ENCODE measurements at places on chromosomes 4 and X.

GRCh38 chrX:119477812-119478232 is 9.6 kb downstream of the SLC25A5 start:
- DNase-seq, result no peak

DNA sequence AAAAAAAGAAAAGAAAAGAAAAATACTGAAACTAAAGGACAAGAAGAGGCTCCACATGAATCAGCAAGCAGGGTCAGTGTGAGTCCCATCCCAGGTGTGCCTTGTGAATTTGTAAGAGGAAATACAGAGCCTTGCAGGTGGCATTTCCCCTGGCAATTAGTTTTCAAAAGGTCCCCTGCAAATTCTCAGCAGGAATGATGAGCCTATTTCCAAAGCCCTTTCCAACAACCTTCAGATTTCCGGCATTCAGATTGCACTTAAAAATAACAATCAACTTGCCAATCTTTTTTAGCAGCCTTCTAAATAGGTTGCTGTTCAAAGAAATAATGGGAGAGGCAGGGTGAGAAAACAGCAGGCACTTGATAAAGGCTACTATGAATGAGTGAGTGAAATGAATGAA is 66.4 kb upstream of the OR13H1 start:
- DNase-seq, result no peak

- no peak for DNase-seq
Measured at GRCh38 chr4:995311-996026, 2.3 kb upstream of the SLC26A1 start.

- no peak for DNase-seq
Measured at GRCh38 chr4:33802578-33802977, 2441.7 kb downstream of the ARAP2 start.

DNA sequence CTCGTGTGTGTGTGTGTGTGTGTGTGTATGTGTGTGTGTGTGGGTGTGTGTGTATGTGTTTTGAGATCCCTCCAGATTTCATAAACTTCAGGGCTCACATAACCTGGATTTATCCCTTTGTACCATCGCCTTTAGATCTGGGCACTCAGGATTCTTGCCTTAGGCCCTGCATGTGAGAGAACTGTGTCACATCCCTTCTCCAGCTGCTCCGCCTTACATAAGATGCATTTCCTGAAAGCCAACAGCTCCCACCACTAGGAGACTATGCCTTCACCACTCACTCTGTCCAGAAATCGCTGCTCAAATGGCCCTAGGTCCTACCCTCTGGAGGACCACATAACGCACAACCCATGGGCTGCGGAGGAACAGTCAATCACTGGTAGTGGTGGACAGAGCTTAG is 348.8 kb downstream of the CCSER1 start:
- DNase-seq, result no peak

- DNase-seq, result no peak
Measured at GRCh38 chrX:86148594-86148993, 343 bp downstream of the DACH2 start.

DNA sequence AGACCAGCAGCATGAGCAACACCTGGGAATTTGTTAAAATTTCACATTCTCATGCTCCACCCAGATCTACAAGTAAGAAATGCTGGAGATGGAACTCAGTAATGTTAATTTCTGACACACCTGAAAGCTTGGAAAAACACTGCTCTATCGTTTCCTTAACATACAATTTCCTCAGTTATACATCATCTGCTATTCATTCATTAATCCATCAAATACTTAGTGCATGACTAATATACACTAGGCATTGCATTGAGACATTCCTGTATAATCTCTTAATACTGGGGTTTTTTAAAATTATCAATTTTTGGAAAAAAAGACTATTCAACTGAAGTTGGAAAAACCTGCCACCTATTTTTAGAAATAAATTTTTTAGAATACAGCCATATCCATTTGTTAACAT is 106.1 kb downstream of the CHM start:
- DNase-seq, result no peak

DNA sequence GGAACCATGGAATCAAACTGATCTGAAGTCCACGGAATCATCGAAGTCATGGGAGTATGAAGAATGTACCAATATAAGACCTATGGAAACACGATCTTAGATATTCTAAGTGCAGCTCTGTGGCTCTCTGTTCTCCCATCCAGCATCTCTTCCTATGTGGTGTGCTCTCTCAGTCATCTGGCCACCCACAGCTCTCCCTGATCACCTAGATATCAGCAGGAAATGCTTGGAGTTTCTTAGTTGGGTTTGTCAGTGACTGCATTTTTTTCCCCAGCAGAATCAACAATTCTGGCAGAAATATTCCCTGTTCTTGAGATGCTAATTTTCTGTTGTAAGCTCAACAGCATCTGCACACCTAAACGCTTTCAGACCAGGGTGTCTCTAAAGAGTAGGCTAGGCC is 94.1 kb downstream of the GC start:
- no peak for DNase-seq

GRCh38 chr4:71253545-71253944 is 85.3 kb upstream of the SLC4A4 start:
- no peak for DNase-seq

DNA sequence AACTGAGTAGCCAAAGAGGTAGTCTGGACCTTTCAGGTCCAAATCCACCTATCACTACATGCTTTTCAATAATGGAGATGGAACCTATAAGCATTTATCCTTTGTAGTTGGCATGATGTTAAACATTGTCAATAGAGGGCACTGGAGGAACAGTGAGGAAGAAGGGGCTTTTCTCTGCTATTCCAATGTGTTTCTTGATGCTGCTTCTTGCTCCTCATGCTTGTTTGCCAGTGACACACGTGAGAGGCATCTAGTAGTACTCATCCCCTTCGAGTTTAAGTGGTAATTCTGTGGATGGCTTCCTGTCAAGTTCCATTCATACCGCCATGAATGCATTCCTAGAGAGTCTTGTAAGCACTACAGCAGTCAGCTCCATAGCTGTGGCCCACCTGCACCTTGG is 84.0 kb downstream of the NAA11 start:
- DNase-seq, result no peak

DNA sequence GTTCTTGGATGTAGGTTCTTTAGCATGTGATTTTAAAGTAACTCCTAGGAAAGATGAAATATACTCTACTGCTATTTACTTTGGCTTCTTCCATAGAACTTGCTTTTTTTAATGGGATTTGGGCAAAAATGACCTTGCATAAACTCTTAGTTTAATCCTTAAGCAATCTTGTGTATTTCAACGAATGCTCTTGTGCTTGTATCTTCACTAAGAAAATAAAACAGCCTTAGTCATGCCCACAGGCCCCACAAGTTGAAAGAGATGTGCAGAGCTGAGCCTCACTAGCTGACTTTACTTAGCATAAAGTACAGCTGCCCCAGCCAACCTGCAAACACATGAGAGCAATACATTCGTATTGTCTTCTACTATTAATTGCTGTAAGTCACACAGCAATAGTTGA is 1609.2 kb downstream of the STIM2 start:
- DNase-seq, result no peak
